Stimulated activated CD4-positive, alpha-beta T cell treated with anti-CD3 and anti-CD28 coated beads, Interleukin-4, amount 100 ng/mL, for 4 hours (primary cell): ENCODE measurements at places on chromosomes 2 and 18.

GRCh38 chr2:103121106-103121505, 359.3 kb downstream of the TMEM182 start:
- DNase-seq: no peak

DNA sequence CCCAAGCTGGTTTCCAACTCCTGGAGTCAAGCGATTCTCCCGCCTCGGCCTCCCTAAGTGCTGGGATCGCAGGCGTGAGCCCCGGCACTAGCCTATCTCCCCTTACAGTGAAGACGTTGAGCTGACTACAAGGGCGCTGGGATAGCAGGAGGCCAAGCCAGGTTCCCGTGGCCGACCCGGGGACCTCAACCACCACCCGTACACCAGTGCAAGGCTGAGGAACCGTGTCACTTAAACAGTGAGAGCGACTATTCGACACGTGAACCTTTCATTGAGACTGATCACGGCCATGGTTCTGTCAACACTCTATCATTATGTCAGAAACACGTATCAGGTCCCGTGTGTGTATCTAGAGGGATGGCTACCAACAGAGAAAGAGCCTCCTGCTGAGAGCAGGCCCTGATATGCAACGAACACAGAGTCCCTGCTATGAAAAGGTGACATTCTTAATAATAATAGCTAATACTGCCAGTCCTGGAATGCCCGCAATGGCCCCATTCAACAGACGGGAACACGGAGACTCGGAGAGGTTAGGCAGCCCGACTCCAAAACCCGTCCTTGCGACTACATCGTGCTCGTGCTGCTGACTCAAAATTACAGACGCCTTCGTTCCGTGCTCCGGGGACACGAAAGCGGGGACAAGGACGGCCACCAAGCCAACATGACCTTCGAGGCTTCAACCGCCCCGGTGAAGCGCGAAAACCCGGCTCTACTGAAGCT, 833 bp downstream of the AFG3L2 start:
- DNase-seq: no peak

DNA sequence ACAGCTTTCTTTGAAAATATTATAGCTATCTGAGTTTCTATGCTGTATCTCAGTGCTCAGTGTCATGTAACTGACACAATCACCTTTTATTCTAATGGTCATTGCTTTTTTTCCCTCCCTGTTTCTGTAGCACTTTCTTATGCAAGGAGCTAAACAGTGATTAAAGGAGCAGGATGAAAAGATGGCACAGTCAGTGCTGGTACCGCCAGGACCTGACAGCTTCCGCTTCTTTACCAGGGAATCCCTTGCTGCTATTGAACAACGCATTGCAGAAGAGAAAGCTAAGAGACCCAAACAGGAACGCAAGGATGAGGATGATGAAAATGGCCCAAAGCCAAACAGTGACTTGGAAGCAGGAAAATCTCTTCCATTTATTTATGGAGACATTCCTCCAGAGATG, 56.4 kb downstream of the SCN2A start:
- no peak for DNase-seq

GRCh38 chr2:146108993-146109392, 1589.1 kb upstream of the ZEB2 start:
- no peak for DNase-seq

- DNase-seq: no peak
Measured at GRCh38 chr18:39302481-39302880, 1736.9 kb upstream of the CELF4 start.
